ENCODE measurements at places on chromosomes 1 and 21.

DNA sequence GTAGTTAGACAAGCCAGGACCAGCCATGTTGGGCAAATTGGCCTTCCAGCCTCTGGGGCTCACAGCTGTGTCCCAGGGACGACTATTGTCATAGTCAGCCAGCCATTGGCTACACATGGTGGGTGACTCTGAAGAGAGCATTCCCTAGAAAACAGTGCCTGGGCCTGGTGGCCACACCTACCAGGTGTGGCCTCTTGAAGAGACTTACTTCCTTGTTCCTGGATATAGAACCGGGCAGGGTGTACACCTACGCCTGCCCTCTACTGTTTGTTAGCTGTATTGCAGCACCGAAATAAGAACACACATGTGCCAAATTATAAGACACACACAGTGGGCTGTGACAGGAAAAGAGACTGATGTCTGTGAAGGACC, 134.6 kb upstream of the ARHGEF16 start:
- DNase-seq = no peak

- DNase-seq = no peak
Measured at GRCh38 chr1:36559061-36559460, 76.3 kb upstream of the CSF3R start.

DNA sequence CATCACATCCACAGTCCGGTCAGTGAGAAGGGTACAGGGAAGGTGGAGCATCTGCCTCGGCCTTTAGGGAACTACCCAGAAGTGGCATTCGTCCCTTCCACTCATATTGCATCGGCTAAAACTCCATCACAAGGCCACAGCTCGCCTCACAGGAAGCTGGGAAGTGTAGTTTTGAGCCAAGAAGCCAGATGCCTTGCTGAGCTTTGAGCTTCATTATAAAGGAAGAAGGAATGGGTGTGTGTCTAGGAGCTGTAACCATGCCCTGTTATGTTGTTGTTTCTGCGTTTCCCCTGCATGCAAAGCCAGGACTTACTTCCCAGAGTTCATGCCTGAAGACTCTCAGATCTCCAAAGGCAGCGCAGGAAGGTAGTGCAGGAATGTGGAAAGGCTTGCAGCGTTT, 61.1 kb downstream of the OPTC start:
- DNase-seq = no peak

GRCh38 chr1:176205332-176205914, 1.7 kb downstream of the COP1 start:
- DNase-seq = no peak

DNA sequence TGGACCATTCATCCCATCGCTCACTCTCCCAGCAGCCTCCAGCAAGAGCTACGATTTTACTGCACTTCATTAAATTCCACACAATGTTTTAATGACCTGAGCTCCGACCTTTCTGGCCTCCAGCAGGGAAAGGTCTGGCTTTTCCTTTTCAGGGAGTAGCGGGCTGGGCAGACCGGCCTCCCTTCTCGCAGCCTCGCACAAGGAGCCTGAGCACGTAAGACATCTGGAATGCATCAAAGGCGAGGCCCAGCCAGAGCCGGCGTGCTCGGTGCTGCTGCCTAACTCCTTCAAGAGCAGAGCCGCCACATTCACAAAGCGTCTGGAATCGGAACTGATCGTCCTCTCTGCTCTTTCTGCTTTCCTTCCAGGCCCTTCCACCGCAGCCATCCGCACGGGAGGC, 32.5 kb upstream of the FHAD1 start:
- no peak for DNase-seq

GRCh38 chr1:213083112-213083445, 32.0 kb downstream of the RPS6KC1 start:
- no peak for DNase-seq

DNA sequence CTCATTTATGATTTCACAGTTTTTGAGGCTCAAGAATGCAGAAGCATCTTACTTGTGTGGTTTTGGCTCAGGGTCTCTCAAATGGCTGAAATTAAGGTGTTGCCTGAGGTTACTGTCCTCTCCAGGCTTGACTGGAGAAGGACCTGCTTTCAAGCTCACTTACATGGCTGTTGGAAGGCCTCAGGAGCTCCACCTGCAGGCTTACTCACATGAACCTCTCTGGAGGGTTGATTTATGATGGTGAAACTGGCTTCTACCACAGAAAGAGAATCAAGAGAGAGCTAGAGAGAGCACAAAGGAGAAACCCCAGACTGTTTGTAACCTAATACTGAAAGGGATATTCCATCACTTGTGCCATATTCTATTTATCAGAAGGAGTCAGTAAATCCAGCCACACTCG, 6.2 kb upstream of the KCNK2 start:
- DNase-seq = no peak

- DNase-seq = no peak
Measured at GRCh38 chr21:38455403-38455802, 42.9 kb downstream of the ERG start.

All from effector CD4-positive, alpha-beta T cell (primary cell).